ENCODE measurements at places on chromosomes 4 and X.

- no peak for DNase-seq
These were observed 82.5 kb downstream of the TBC1D9 start for GRCh38 chr4:140673729-140674128.

DNA sequence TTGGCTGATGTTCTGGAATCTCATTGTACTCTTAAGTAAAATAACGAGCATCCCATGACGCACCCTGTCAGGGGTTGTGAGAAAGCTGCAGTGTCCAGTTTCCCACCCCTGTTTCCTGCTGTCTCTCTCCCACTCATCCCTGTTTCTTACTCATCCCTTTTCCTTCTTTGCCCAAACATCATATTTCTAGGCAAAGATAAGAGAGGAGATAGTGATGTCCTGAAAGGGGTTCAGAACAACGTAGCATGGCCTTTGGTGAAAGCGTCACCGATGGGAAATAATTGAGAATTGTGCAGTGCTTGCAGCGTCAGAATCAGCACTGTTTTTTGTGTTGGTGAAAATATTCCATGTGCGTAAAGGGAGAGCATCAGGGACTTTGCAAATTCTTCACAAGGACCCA is 23.5 kb upstream of the TMEM165 start:
- DNase-seq, result no peak

DNA sequence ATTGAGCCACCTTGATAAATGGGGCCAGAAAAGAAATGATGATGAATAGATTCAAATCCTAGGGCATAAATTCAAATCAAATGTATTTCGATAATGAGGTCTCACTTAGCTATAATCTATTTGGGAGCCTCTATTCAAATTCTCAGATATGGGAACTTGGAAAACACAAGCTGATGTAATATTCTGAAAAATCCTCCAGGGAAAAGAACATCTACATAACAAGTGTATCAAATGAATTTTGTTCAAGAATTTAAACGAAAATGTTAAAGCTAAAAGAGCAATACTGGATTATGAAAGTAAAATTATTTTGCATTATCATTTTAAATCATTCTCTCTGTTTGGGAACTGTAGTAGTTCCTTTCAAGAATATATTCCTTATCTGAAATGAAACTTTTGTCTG is 38.9 kb upstream of the RAP1GDS1 start:
- DNase-seq, result no peak

- no peak for DNase-seq
These were observed 6.1 kb upstream of the CYSLTR1 start for GRCh38 chrX:78333521-78333920.

DNA sequence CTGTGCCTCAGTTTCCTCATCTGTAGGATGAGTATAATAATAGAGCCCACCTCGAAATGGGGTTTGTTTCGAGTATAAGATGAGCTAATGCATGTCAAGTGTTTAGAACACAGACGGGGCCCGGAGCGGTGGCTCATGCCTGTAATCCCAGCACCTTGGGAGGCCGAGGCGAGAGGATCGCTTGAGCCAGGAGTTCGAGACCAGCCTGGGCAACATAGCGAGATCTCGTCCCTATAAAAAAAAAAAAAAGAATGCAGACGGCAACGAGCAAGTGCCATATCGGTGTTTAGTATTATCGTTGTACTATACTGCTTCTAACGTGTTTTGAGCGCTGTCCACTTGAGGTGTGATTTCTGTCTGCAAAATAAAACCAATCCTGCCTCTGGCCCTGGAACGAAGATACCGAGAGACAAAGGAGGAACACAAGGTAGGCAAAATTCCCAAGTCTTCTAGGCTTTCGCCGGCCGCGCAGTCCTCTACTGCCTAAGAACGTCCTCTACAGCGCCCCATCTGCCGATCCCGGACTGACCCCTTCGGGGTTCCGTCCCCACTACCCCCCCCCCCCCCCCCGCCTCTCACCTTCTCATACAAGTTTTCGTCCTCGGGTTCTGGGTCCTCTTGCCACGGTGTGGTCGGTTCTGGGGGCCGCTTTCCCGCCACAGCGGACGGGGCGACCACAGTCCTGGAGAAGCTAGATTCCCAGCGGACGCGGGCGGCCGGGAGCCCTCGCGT is 442 bp downstream of the NDUFB11 start:
- no peak for DNase-seq

DNA sequence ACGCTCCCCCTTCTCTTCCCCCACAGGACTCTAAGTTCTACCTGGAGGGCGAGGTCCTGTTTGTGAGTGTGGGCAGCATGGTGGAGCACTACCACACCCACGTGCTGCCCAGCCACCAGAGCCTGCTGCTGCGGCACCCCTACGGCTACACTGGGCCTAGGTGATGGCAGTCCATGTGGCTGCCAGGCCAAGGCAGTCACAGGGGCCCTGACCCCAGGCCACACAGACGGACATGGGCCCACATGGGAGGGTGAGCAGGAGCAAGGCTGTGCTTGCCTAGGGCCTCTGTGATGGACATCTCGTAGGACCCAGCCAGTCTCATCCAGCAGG is 10.0 kb upstream of the ADD1 start:
- DNase-seq, result no peak

GRCh38 chr4:120025516-120025915 is 41.1 kb downstream of the MAD2L1 start:
- no peak for DNase-seq

GRCh38 chrX:49844611-49845010 is 15.5 kb downstream of the PAGE4 start:
- DNase-seq, result no peak

DNA sequence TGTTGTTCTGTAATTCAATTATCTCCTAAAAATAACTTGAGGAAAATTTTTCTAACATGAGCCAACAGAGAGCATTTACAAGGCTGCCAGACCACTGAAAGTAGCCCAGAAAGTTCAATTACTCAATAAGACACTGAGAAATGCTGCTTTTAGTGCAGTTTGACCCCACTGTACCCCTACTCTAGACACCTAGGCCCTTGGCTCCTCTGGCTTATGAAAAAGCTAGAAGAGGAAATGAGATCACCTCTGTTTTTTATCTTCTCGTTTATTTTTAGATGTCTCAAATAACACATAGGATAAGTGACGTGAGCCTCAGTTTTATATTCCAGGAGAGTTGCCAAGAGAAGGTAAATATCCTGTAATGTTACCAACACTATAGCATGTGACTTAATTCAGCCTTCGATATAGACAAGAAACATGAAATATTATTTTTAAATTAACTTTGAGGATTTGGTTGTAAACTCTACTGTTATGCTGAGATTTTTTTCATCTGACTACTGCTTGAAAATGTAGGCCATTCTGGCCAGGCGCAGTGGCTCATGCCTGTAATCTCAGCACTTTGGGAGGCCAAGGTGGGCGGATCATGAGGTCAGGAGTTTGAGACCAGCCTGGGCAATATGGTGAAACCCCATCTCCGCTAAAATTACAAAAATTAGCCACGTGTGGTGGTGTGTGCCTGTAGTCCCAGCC is 24.4 kb downstream of the TNIP3 start:
- no peak for DNase-seq

DNA sequence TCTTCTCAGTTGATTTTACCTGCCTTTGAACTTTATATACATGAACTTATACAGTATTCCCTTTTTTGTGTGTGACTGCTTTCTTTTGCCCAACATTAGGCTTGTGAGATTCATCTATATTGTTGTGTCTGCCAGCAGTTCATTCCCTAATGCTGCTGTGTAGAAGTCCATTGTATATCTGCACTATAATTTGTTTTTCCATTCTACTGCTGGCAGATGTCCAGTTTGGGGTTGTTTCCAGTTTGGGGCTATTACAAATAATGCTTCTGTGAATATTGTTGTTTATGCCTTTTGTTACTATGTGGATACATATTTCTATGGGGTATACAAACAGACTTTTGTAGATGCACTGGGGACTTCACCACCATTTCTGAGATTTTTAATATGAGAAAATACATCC is 268.4 kb downstream of the DCTD start:
- DNase-seq, result no peak

GRCh38 chr4:151833174-151833573 is 72.4 kb upstream of the GATB start:
- DNase-seq, result no peak

DNA sequence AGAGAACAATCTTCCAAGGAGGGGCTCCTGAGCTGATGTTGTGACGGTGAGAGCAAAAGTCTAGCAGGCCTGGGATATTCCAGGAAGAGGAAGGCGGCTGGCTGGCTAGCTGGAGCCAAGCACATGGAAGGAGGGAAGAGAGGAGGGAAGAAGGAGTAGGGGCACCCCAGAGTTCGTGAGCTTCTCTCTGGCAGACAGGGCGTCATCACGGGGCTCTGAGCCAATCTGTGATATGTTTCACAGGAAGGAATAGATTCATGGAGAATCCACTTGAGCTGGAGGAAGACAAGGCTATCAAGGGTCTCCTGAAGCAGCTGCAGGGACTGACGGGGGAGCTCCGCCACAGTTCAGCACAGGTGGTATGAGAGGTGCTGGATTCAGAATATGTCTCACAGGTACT is 73.6 kb downstream of the DHRSX start:
- no peak for DNase-seq

All from stimulated activated CD8-positive, alpha-beta memory T cell treated with anti-CD3 and anti-CD28 coated beads, Interleukin-7, amount 100 ng/mL, for 1 hour (primary cell).